Immature natural killer cell (primary cell): ENCODE measurements at places on chromosomes 5 and 9.

- no peak for DNase-seq
Measured at GRCh38 chr5:134449167-134449566, 37.5 kb upstream of the CDKN2AIPNL start.

GRCh38 chr5:75706775-75707174 is 10.5 kb downstream of the POC5 start:
- DNase-seq: no peak

GRCh38 chr5:138792195-138792790 is 39.1 kb downstream of the CTNNA1 start:
- no peak for DNase-seq

- no peak for DNase-seq
Measured at GRCh38 chr9:105757496-105758251, 63.3 kb downstream of the TMEM38B start.

DNA sequence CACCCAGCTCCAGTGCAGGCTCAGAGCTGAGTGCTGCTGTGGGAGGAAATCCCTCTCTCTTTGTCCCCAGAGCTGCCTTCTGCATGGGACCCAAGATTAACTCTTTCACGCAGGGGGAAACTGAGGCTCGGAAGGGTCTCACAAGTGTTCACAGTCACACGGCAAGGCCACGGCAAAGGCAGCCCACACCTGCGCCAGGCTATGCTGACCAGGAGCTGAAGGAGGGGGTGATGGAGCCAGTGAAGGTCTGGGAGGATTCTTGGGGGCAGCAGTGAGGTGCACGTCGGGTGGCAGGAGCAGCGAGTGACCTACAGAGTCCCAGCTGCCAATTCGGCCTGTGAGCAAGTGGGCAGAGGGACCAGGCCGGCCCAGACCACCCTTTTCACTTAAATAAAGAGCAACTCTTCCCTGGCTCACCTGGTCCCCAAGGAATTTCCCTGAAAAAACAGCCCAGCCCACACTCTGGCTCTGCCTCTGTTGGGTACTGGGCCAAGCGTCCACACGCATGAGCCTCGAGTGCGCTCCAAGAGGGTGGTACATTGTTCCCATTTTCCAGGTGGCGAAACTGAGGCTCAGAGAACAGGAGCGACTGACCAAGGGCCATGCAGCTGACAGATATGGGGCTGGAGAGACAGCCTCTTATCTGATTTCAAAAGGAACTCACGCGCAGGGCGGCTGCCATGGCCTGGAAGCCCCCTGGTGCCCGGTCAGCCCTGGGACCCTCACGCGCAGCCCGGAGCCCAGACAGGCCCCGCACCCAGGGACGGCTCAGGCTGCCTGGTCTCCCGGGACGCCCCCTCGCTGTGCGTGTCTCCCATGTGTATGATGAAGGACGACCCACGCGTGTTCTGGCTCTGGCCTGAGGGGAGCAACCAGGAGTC is 28.2 kb downstream of the SARDH start:
- no peak for DNase-seq

DNA sequence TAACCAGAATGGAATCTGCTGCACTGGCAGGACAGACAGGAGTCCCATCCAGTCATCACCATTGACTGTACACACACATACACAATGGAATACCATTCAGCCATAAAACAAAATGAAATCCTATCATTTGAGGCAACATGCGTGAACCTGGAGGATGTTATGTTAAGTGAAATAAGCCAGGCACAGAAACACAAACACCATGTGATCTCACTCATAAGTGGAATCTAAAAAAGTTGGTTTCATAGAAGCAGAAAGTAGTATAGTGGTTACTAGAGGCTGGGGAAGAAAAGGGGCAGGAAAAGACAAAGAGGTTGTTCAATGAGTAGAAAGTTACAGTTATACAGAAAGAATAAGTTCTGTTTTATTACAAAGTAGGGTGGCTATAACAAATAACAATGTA is 884.0 kb upstream of the ACO1 start:
- no peak for DNase-seq

DNA sequence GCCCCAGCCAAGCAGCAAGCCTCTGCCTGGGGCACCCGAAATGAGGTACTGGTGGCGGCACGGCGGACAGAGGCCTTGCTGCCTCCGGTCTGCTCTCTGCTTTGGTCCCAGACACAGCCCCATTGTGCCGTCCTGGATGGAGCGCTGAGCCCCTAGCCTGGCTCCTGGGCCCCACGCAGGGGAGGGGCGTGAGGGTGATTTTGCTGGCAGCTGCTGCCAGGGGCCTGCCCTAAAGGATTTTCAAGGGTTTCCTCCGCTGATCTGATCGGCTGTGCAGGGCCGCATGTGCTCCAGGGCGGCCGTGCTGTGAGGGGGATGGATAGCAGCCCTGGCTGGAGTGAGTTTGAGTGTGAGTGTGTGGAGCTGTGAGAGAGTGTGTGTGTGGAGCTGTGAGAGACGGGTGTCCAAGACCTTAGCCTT is 1.3 kb downstream of the GPSM1 start:
- no peak for DNase-seq

GRCh38 chr9:136978073-136978864 is 965 bp downstream of the PTGDS start:
- peak; percentile 87 for DNase-seq

DNA sequence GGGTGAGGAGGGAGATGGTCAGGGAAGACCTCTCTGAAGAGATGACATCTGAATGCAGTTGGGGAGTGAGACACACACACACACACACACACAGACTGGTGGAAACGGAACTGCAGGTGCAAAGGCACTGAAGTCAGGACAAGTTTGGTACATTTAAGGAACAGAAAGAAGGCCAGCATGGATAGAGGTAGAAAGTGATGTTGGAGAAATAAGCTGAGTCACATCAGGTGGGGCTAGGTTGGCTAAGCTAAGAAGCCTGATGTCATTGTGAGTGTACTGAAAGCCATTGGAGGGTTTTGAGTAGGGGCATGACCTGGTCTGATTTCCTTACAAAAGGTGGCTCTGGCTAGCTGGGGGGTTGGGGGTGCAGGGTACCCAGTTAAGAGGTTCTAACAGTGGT is 3.1 kb downstream of the BSPRY start:
- DNase-seq: no peak

- no peak for DNase-seq
Measured at GRCh38 chr9:135035781-135036760, 51.4 kb upstream of the OLFM1 start.

GRCh38 chr9:87516222-87516925 is 18.7 kb downstream of the DAPK1 start:
- no peak for DNase-seq

DNA sequence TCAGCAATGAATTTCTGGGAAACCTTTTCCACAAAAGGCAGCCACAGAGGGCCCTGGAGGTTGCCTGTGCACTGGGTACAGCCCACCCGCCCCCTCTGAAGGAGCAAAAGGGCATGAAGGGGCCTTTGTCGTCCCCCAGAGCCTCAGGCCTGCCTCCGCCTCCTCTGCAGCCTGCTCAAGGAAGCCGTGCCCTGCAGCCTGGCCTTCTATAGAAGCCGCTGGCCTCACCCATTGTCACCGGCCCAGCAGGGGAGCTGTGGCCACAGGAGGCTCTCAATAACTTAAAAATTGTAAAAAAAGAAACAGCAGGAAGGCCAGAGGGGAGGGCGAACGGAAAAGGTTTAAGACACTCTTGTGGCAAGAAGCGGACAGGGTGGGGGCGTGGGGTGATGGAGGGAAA is 213.3 kb downstream of the IRX2 start:
- DNase-seq: no peak

GRCh38 chr9:124066783-124067577 is 55.4 kb downstream of the LHX2 start:
- DNase-seq: no peak

- DNase-seq: no peak
Measured at GRCh38 chr5:87389296-87390034, 23.3 kb downstream of the CCNH start.

DNA sequence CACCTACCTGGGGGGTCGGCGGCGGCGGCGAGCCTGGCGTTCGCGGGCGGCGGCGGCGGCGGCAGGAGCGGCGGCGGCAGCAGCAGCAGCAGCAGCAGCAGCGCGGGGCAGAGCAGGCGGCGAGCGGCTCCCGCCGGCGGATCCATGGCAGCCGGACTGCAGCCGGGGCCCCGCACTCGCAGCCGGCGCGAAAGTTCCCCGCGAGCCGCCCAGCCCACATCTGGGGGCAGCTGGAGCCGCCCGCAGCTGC is 153 bp downstream of the ADAMTS2 start:
- no peak for DNase-seq

DNA sequence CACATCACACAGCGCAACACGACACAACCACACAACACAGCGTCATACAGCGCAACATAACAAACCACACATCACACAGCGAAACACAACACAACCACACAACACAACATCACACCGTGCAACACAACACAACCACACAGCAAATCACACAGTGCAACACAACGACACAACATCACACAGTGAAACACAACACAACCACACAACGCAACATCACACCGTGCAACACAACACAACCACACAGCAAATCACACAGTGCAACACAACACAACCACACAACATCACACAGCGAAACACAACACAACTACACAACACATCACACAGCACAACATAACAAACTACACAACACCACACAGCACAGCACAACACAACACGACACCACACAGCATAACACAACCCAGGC is 40.4 kb upstream of the PTCH1 start:
- DNase-seq: no peak

- DNase-seq: no peak
Measured at GRCh38 chr5:138466125-138466899, 1.0 kb downstream of the EGR1 start.

GRCh38 chr9:105969636-105970035 is 275.3 kb downstream of the TMEM38B start:
- DNase-seq: no peak

GRCh38 chr5:53170746-53171349 is 61.3 kb upstream of the MOCS2 start:
- no peak for DNase-seq

- DNase-seq: no peak
Measured at GRCh38 chr9:116008278-116008677, 145.3 kb upstream of the PAPPA start.

DNA sequence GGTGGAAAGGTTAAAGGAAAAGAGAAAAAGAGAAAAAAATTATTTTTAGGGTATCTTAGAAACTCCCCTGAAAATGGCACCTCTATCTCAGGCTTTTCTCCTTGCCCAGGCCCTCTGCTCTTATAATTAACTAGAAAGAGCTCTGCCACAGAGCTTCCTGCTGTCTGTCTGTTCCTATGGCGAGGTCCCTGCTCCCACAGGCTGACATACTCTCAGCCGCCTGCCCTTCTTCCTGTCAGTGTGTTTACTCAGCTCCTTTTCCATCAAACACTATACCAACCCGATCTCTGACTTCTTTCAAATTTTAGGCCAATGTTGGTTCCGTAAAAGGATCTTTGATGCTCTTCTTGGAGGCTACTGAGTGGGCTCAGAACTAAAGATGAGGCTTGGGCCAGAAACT is 482.6 kb downstream of the DMAC1 start:
- no peak for DNase-seq

DNA sequence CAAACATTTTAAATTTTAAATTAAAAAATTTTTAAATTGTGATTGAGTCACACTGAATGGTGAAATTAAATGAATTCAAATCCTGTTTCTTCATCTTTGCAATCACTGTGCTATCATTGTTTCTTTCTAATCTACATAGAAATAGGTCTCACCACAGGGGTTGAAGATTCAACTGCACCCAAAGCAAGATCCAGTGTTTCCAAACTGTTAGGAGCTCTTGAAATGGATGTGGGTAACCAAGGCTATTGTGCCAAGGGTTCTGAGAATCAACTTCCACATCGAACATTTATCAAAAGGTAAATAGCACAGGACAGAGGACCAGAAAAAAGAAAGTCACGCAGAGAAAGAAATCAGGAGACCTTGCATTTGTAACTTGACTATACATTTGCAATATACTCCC is 172.6 kb upstream of the RASEF start:
- no peak for DNase-seq

GRCh38 chr9:93945400-93946337 is 9.5 kb downstream of the BARX1 start:
- no peak for DNase-seq

- DNase-seq: no peak
Measured at GRCh38 chr5:135013947-135014570, 20.0 kb downstream of the PITX1 start.

DNA sequence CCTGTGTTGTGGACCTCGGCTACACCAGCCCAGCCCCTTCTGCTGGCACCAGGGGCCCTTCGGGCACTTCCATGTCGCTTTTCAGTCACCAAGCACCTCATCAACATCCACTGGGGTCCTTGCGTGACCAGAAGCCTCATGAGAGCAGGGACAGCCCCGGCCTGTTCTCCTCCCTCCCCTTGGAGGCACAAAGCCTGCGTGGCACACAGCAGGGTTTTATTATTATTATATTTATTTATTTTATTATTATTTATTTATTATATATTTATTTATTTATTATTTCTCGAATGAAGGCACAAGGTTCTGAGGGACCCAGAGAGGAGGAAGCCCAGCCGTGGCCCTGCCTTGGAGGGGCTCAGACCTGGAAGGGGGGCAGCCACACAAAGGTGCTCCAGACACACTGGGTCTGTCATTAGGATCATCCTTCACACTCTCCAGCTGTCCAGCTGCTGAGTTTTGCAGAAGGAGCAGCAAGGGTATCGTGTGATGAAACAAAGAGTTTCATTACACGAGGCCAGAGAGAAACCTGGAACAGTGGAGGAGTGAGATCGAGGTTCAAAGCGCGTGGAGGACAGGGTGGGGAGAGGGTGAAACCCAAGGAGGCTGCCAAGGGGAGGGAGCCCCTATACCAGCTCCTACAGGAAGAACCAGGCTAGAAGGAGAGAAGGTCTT is 5.2 kb downstream of the VAV2 start:
- DNase-seq: no peak

- DNase-seq: no peak
Measured at GRCh38 chr9:71793386-71794105, 25.2 kb upstream of the CEMIP2 start.

GRCh38 chr9:12923468-12924009 is 148.7 kb downstream of the LURAP1L start:
- no peak for DNase-seq

GRCh38 chr5:155008669-155009068 is 4.9 kb upstream of the KIF4B start:
- no peak for DNase-seq

DNA sequence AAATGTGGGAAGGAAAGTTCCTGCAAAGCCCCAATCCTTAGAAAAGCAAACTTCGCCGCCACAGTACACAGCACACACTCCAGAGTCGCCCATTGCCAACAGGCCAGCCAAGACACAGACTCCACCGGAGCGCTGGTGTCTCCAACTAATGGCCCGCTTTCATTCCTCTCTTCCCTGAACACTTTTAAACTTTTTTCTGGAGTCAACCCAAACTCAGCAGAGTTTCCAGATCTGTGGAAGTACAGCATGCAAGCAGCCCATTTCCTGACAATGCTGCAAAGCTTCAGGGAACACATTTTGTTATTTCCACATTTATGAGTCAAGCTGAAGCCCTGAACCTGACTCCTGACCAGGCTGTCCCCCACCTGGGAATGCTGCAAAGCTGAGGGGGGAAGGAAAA is 351.9 kb downstream of the NFIB start:
- no peak for DNase-seq

GRCh38 chr9:70020217-70020616 is 23.4 kb upstream of the MAMDC2 start:
- DNase-seq: no peak
